ENCODE measurements at places on chromosomes 1 and 21.

DNA sequence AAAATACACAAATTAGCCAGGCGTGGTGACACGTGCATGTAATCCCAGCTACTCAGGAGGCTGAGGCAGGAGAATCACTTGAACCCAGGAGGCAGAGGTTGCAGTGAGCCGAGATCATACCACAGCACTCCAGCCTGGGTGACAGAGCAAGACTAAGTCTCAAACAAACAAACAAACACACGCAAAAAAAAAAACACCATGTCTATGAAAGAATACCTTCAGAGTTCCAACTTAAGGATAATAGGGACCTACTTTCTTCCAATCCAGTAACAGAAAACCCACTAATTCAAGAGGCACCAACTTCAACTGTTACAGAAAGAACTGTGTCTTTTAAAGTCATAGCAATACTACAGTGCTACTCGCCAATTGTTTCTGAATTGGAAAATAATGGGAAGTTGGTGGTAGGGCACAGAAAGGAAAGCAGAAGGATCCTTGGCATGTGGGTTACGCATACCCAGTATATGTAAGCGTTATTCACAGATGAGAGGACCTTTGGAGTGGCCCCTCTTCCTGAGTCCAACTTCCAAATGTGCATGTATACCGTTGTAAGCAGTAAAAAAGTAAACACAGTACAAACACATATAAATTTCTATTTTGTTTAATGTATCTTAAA is 87.0 kb downstream of the ACBD6 start:
- no peak for DNase-seq

DNA sequence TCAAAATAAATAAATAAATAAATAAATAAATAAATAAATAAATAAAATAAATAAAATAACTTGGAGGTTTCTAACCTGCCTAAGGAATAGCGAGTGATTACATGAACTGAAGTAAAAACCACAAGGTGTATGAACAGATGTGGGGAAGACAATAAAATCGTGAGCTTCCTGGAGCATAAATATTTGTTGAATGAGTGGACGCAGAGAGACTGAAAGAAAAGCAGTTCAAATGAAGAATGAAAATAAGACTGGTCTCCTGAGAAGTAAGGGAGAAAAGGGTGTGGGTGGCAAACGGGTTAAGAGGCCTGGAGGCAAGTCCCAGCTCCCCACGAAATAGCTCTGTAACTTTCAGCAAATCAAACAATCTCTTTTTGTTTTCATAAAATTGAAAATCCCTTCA is 33.6 kb downstream of the CHML start:
- DNase-seq: peak; percentile 16

- peak; percentile 50 for DNase-seq
Observed at GRCh38 chr1:111139324-111139955, 453 bp downstream of the DRAM2 start.

DNA sequence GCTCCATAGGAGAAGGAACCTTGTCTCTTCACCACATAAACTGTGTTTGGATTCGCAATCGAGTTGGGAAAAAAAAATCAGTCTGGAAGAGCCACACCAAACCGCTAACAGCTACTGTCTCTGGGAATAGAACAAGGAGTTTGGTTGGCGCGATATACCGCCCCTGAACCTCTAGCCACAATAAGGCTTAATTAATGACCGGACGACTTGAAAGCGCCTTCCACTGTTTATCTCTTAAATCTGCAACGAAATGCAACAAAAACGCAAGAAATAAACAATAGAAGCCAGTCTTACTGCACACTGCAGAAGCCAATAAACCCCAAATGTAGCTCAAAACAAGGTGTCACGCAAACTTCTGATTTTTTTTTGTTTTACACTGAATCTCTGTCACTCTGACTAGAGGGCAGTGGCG is 10.9 kb downstream of the BTBD19 start:
- DNase-seq: no peak

- DNase-seq: peak; percentile 96
Observed at GRCh38 chr1:81702903-81703302, 97.8 kb upstream of the ADGRL2 start.

DNA sequence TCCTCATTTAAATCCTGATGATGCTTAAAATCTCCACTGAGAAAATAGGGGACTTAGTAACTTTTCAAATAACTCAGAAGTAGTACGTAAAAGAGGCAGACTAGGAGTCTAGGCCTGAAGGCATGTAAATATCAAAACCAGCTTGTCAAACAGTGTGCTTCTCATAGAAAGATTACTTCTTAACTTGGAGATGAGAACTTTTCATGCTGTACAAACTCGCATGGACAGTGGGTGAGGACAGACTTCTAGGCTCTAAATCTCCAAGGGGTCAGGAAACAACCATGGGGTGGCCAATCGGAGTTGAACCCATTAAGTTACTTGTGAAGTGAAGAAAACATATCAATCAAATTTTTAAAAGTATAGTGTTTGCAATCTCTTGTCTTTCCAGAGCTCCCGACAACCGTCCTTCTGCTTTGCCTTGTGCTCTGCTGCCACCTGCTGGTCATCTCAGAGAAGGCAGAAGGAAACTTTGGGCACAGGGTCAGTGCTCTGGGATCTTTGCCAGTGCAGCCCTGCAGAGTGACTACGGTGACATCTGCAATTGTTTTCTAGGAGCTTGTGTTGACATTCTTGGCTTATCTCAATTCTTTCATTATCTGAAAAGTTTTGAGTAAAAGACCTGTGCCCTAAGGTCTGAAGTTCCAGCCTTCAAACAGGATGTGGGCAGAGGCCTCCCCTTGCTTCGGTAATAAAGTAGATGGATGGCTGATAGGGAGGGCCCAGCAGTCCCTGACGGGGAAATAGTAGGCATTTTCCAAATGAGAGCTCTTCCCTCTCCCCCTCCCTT is 105.1 kb upstream of the PDE4B start:
- peak; percentile 70 for DNase-seq

DNA sequence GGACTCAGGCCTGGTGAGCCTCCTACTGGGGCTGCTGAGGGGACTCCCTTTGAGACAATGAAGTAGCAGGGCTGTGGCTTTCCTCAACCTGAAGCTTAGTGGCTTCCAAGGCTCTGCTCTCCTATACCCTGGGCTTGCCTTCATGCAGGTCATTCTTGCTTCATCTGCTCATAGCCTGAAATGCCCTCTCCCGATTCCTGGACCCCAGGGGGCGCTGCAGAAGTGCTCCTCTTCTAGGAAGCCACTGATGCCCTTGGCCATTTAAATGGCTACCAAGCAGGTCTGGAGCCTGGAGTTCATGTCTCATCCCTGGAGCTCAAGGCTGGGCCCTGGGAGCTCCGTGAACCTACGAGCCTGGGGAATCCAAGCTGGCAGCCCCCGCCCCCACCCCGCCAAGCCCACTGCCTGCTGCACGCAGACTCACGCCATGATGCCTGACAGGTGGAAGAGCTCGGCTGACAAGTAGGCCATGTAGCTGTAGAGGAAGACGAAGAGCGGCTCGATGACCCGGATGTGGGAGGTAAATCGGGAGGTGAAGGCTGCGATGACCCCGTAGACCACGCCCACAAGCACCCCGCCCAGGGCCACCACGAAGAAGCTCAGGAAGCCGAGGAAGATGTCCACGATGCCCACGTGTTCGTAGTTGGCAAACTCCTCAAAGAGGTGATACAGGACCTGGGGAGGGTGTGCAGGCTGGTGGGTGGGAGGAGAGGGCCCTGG is 45.7 kb downstream of the SLC9A1 start:
- no peak for DNase-seq

DNA sequence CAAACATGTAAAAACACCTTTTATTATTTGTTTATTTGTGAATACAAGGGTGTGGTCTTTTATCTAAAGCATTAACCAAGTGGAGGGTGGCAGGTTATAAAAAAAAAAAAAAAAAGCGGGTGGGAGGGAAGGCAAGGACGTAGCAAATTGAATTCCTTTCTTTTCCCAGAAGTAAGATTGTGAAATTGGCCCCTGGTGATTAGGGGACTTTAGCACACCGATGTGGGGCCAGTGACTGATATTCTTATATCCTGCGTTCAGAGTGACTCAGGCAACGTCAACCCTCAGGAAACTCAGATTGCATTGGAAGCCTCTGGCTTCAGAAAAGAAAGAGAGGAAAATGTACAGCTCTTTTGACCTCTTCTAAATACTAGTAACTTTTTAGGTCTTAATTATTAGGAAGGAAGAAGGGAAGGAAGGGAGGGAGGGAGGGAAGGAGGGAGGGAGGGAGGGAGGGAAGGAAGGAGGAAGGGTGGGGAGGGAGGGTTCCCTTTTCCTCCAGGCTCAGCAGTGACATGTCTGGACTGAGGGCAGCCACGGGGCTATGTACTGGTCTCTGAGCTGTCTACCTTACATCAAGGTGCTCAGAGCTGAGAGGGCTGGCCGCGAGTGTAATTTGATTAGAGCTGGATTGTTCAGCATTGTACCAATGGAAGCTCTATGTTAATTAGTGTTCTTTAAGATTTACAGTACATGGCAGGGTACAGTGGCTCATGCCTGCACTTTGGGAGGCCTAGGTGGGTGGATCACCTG is 30.2 kb downstream of the EVA1C start:
- no peak for DNase-seq

GRCh38 chr1:67317803-67318202 is 10.1 kb downstream of the IL12RB2 start:
- DNase-seq: no peak

- DNase-seq: peak; percentile 20
Observed at GRCh38 chr1:148318123-148318903, 164.8 kb downstream of the PPIAL4G start.

DNA sequence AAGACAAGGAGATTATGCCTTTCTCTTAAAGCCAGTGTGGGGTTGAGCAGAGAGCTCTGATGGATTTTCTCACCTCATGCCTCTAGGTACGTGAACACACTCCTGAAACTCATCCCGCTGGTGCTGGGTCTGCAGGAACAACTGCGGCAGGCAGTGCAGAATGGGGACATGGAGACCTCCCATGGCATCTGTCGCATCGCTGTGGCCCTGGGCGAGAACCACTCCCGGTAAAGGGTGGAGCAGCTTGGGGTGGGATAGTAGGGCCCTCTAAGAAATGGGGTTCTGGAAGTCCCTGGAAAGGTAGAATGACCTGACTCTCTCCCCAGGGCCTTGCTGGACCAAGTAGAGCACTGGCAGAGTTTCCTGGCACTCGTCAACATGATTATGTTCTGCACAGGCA is 9.5 kb downstream of the IPO13 start:
- no peak for DNase-seq

- DNase-seq: no peak
Observed at GRCh38 chr1:234271243-234271606, 102.0 kb upstream of the COA6 start.
